Right renal pelvis (tissue), 4 donors: ENCODE measurements at places on chromosomes 1 and 21. TPM values are rescaled to one million over a fixed set of nuclear protein-coding genes. Genes with fewer than 3 reads are reported as not detected.

Gene TP73
- 0.64 TPM for polyA plus RNA-seq

Gene ITLN1
- polyA plus RNA-seq, result 3.5 TPM

Gene OLFM3
- 31.8 TPM for polyA plus RNA-seq

Gene CCDC27
- 0.21 TPM for polyA plus RNA-seq

Gene DCST1
- polyA plus RNA-seq, result 0.30 TPM

Gene DOP1B
- polyA plus RNA-seq, result 5.7 TPM

Gene FNDC10
- 2.8 TPM for polyA plus RNA-seq

Gene BATF3
- 1.2 TPM for polyA plus RNA-seq

Gene MTARC2
- 54.5 TPM for polyA plus RNA-seq

Gene MYOC
- 0.22 TPM for polyA plus RNA-seq

Gene S100A5
- 1.1 TPM for polyA plus RNA-seq

Gene SIM2
- 31.9 TPM for polyA plus RNA-seq

Gene PLA2G2F
- polyA plus RNA-seq, result 0.08 TPM

Gene ITLN2
- polyA plus RNA-seq, result not detected

Gene ABCA4
- 7.7 TPM for polyA plus RNA-seq

Gene ZNF691
- polyA plus RNA-seq, result 21.4 TPM

Gene LCE2A
- not detected for polyA plus RNA-seq

Gene PGLYRP3
- not detected for polyA plus RNA-seq

Gene TTC24
- 1.1 TPM for polyA plus RNA-seq

Gene SERTAD4
- polyA plus RNA-seq, result 7.0 TPM

Gene GABPB2
- 10.1 TPM for polyA plus RNA-seq
